Panc1 (cell line): ENCODE measurements at places on chromosomes 1 and 21.

- no peak for DNase-seq
Measured at GRCh38 chr1:3125078-3125477, 56.1 kb downstream of the PRDM16 start.

DNA sequence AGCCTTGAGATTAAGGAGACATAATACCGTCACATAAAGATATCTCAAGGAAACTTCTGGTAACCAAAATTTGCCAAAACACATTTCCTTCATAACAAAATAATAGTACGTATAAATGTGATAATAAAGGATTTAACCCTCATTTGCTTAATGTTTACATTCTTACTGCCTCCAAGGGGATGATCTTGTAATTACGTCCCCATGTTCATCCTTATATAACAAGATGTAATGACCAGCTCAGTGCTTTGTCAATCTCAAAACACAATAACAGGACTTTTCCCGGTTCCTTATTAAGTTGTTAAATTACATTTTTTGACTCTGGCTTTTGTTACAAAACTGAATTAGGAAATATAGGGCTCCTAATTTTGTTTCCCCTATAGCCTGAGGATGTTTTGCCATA, 41.3 kb upstream of the UHMK1 start:
- no peak for DNase-seq

- DNase-seq, result no peak
Measured at GRCh38 chr1:93804412-93804811, 74.6 kb downstream of the DNTTIP2 start.

DNA sequence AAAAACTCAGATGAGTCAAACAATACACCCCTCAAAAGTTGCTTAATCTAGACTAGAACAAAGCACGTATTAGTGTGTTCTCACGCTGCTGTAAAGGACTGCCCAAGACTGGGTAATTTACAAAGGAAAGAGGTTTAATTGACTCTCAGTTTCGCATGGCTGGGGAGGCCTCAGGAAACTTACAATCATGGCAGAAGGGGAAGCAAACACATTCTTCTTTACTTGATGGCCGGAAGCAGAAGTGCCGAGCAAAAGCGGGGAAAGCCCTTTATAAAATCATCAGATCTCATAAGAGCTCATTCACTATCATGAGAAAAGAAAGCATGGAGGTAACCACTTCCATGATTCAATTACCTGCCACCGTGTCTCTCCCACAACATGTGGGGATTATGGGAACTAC, 10.1 kb downstream of the JAM2 start:
- DNase-seq, result no peak

DNA sequence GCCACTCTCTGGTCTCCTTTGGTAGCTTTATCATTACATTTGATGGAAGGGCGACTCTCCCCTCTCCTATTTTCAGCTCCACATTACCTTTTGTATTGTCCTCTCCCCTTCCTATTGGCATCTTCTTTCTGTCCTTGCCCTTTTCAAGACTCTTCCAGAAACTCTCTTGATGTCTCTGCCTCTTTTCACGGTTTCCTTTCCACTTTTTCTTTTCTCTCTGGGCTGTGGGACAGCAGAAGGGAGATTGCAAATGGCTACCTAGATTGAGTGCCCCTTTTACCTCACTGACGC, 17.5 kb downstream of the IER5 start:
- no peak for DNase-seq

DNA sequence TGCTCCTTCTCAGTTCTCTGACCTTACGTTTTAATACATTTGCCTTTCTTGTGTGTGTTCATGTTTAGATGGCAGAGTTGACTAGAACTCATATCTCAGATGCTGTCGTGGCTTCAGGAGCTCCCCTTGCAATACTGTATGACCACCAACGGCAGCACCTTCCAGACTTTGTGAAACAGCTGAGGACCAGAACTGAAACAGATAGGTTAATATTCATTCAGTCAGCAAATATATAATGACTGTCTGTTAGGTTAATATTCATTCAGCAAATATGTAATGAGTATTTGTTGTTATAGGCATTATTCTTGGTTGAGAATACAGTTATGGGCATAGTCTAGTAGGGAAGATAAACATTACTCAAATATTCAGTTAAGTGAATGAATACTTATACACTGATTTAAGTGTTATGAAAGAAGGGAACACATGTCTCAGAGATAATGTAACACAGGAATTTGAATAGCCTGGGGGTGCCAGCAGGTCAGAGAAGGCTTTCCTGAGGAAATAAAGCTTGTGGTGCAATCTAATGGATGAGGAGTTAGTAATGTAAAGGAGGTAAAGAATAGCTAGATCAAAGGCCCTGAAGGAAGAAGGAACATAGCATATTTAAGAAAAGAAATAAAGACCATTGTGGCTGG, 88.5 kb downstream of the CEP350 start:
- DNase-seq, result no peak
